Osteoblast (primary cell): ENCODE measurements at places on chromosomes 12 and 14.

GRCh38 chr14:104119488-104120251, 18.7 kb upstream of the KIF26A start:
- peak; percentile 72 for DNase-seq

- DNase-seq, result peak; percentile 56
Observed at GRCh38 chr12:6626654-6627283, 9.0 kb downstream of the LPAR5 start.

DNA sequence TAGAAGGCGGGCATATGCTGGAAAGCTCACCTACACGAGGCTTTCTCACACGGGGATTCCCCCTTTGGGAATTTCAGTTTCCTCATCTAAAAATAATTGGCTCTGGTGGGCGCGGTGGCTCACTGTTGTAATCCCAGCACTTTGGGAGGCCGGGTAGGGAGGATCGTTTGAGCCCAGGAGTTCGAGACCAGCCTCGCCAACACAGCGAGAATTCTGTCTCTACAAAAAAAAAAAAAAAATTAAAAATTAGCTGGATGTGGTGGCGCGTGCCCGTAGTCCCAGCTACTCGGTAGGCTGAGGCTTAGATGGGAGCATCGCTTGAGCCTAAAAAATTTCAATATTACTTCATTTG, 400 bp upstream of the NDUFA12 start:
- DNase-seq, result no peak

- no peak for DNase-seq
Observed at GRCh38 chr14:104034976-104035699, 50.4 kb upstream of the ASPG start.

DNA sequence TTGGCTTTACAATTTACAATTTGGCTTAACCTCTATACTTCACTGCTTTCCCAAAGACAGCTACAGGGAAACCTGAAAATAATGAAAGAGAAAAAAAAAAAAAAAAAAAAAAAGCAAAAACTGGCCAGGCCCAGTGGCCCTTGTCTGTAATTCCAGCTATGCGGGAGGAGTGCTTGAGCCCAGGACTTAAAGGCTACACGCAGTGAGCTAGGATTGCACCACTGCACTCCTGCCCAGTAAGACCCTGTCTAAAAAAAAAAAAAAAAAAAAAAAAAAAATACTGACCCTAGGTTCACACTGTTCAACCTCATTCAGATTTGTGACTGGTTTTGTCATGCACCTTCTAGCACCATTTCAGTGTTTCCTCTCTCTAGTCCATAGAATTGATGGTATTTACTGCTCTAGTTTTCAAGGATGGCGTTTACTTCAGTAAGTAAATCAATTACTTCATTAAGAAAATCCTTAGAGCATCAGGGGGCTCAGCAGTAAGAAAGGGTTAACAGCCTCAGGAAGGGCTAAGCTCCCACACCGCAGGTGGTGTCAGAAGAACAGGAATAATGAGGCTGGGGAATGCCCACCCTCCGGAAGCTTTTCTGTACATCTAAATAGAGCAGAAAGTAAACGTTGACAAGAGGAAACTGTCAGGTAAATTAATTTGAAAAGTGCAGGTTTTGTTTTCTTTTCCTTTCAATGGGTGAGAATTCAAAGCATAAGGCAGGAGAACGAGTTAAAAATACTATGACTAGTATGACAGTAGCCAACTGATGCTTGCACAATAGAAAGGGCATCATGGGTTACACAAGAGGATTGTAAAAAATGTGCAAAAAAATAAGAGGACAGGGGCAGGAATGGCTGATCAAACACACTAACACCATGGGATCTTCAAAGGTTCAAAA, 115.0 kb upstream of the MDM1 start:
- no peak for DNase-seq

- no peak for DNase-seq
Observed at GRCh38 chr12:87801860-87802720, 227.1 kb downstream of the C12orf50 start.

GRCh38 chr14:28820677-28821076, 54.1 kb downstream of the FOXG1 start:
- no peak for DNase-seq

- DNase-seq, result peak; percentile 92
Observed at GRCh38 chr12:124847113-124848074, 16.3 kb downstream of the SCARB1 start.

- no peak for DNase-seq
Observed at GRCh38 chr12:105047308-105047707, 37.0 kb downstream of the ALDH1L2 start.

GRCh38 chr12:88764781-88765480, 184.7 kb upstream of the KITLG start:
- DNase-seq, result no peak

- DNase-seq, result no peak
Observed at GRCh38 chr12:92465786-92466295, 236.9 kb upstream of the PLEKHG7 start.

- no peak for DNase-seq
Observed at GRCh38 chr12:92342574-92342973, 196.9 kb upstream of the BTG1 start.

DNA sequence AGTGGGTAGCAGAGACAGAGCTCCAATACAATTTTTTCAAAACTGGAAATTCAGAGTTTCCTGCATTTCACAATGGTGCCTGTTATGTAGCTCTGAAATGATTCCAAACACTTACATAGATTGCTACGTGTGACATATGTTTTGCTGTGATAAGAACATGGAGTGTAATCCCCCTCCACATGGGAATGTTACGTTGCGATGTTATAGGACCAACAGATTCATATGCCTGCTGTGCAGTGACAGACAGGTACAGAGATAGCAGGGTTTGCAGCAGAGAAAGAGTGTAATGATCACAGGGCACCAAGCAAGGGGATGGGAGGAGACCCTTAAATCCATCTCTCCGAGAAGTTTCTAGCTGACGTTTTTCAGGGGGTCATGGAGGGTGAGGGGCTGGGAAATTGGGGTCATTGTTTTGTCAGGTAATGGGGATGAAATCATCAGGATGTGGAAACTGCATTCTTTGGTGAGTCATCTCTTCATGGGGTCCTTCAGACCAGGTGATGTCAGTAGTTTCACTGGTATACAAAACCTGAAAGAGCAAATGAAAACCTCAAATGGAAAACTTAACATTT, 76.6 kb upstream of the OSBPL8 start:
- DNase-seq, result no peak

DNA sequence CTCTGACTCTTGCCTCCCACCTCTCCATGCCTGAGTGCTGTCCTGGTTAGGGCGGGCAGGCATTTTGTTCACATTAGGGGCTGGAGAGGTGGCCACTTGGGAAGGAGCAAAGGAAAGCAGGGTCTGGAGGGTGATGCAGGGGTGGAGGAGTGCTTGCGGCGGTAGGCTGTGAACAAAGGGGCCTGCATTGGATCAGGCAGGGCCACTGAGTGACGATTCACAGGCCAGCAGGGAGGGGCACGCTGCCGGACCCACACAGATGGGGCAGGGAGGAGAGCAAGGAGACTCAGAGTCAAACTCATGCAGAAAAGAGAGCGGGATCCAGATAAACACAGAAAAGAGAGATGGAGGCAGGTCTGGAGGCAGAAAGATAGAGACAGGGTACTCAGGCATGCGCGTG, 58.4 kb upstream of the TBX3 start:
- no peak for DNase-seq
